ENCODE measurements at places on chromosomes 2 and 18.
A peak's percentile ranks its signal among the peaks of the same experiment; 100 is the strongest.

DNA sequence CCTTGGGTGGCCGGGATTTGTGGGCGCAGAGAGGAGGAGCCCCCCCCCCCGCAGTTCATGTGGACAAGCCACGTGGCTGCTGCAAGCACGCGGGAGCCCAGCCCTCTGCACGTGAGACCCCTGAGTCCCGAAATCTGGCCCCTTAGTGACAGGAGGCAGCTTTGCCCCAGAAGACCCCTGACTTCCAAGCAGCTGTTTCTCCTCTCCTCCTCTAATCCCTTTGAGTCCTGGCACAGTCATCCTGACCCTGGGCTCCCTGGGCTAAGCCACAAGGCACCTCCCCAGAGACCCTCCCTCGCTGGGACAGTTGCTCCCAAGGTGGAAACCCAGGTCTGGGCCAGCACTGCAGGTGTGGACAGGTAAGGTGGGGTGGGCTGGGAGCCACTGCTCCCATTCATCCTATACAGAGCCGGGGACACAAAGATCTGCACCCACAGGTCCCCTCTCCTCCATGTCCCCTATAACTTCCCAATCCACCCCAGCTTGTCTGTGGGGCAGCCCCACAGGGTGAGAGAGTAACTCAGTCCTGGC, 923 bp downstream of the TEKT4 start:
- no peak for DNase-seq

DNA sequence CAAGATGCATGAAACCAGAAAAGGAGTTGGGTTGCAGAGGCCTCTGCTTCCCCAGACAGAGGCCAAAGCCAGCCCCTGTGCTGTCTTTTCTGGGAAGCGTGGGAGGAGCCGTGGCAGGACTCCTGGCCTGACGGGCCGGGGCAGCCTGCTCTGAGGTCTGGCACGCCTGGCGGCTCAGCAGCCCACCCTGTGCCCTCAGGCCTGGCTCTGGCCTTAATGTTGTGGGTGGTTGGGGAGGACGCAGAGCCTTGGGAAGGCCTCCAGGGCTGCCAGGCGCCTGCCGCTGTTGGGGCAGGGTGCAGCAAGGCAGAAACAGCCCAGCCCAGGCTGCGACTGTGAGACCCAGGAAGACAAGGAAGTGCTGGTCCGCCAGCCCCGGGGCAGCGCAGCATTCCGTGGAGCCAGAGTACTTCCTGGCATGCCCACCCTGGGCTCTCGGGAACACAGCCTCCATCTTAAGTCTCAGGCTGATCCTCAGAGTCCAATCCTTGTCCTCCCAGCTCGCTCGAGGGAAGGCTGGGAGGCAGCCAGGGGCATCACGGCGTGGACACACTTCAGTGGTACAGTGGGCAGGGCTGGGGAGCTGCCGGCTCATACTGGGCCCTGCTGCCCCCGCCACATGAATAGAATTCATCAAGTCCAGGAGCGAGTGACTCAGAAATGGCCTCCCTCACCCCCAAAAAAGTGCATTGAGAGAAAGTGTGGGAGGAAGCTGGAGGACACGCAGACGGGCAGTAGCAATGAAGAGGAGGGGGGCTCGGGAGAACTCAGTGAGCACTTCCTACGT, 72.6 kb downstream of the EMX1 start:
- DNase-seq, result no peak

DNA sequence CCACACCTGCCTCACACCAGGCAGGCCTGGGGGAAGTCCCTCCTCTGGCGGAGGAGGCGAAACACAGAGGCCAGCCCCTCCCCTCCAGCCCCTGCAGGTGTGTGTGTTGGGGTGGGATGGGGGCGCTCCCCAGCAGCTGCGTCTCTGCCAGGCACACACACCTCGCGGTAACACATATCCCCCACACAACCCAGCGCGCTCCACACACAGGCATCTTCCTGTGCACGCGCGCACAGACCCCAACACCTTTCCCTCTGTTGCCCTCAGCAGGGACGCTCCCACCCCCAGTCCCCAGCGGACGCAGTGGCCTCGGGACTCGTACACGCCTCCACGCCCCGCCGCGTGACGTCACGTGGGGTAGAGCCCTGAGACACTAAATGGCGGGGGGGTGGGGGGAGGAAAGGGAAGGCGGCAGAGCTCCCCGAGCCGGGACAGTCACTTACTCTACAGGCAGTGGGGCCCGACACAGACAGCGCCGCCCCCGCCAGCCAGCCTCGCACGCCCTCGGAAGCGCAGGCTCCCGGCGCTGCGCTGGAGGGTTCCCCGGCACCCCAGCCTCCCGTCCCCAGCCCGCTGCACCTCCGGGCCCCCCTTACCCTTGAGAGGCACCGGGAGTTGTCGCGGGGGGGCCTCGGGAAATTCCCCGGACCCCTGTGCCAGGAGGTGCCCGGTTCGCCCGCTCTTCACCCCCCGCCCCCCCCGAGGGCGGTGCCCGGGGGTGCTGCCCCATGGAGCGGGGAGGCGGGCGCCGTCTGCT, at the start of gene WNT10A:
Gene WNT10A (plus strand): TSS at position 751 of the 757 bp plus-strand sequence. CDS start 144 bp downstream, outside the sequence.
- DNase-seq, result peak; percentile 61

GRCh38 chr18:79627750-79628294, 51.8 kb upstream of the CTDP1 start:
- DNase-seq, result no peak

GRCh38 chr2:96109361-96109680, 7.0 kb downstream of the ADRA2B start:
- no peak for DNase-seq

- no peak for DNase-seq
Measured at GRCh38 chr2:198587240-198587639, 782.8 kb downstream of the PLCL1 start.

DNA sequence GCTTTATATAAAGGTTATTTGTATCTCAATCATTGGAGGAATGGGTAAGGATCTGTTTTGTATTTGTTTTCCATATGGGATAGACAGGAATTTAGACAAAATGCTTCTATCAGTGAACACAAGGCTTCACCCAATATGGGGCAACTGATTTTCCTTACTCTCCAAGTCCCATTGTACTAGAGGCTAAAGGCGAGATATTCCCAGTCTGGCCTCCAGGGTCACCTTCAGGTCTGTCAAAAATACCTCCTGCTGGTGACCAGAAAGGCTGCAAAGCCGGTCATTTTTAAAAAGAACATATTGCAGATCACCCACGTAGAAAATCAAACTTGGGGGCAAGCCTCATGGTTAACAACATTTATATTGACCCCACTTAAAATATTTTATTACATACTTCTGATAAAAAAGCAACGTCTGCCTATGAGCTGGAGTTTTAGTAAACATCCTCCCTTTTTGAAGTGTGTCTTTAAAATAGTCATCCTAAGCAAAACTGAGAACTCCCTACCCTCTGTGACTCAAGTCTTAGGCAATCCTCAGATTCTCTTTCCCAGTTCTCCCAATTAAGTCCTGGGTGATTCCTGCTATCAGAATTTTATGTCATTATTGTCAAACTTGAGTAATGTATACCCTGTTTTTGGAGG, 276.6 kb downstream of the MREG start:
- DNase-seq, result no peak

GRCh38 chr2:19635951-19636510, 265.8 kb downstream of the TTC32 start:
- DNase-seq, result no peak

DNA sequence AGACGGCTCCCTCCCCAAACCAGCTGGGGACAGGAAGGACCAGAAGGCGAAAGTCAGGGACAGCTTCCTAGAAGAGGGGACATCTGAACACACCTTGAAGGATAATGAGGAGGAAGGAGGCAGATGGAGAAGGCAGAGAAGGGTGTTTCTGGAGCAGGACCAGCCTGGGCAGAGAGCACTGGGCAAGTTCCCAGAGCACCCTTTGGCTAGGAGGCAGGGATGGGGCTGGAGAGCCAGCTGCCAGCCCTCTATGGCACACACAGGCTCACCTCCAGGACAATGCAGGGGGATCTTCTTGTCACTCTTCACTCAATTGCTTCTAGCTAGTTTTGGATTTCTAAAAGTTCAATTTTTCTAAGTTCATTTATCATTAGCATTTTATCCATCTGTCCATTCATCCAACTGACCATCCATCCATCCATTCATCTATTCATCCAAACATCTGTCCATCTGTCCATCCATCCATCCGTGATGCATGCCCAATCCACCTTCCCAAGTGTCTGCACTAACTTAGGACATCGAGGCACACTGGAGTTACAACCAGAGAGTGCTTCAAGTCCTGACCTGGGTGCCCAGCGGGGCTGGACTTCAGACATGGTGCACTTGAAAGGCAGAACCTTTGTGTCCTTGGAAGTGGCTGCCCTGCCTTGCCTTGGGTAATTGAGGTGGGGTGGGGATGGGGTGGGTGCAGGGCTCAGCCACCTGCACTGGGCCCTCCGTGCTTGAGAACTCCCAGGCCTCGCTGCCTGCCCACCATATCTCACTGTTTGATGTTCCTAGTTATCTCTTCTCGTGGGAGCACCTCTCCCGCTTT, 42.5 kb downstream of the INHBB start:
- DNase-seq, result peak; percentile 17

DNA sequence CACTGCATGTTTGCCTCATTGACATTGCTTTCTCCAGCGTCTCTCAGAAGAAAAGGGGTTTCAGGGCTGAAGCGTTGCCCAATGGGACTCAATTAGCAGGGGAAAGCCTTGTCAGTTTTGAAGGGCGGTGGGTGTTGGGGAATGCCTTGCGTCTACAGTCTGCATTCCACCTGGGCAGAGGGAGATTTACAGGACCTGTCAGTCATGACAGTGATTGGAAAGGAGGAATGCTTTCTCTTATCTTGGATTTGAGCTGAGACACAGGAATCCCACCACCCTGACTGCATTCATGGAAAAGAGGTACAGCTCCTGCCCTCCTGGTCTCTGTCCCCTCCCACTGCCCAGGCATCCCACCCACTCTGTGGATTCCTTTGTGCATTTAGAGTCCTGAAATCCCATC, 123.9 kb downstream of the ACKR3 start:
- no peak for DNase-seq

- no peak for DNase-seq
Measured at GRCh38 chr2:98078701-98079100, 8.3 kb upstream of the VWA3B start.

DNA sequence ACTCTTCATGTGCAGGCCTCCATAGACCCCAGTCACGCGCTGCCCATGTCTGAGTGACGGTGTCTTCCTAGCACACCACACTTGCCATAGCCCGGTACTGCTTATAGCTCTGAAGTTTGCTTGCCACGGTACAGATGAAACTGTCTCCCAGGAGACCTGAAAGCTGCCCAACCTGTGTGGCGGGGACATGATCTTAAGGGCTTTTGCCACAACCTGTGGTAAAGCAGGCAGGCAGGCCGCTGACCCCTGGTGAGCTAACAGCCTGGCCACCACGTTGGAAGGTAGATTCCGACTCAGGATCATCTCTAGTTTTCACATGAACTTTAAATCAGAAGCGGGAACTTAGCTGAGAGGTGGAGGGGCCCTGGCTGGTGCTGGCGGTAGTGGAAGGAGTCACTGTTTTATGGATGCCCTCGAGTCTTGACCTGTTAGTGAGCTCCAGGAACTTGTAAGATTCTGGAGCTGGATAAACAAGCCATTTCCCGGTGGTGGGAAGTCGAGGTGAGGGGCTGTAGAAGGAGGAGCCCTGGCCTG, 153.3 kb downstream of the ZNF236 start:
- DNase-seq, result no peak

GRCh38 chr2:71361631-71362030, 30.0 kb downstream of the ZNF638 start:
- DNase-seq, result no peak

GRCh38 chr2:26195040-26195984, 22.4 kb downstream of the GAREM2 start:
- DNase-seq, result no peak

DNA sequence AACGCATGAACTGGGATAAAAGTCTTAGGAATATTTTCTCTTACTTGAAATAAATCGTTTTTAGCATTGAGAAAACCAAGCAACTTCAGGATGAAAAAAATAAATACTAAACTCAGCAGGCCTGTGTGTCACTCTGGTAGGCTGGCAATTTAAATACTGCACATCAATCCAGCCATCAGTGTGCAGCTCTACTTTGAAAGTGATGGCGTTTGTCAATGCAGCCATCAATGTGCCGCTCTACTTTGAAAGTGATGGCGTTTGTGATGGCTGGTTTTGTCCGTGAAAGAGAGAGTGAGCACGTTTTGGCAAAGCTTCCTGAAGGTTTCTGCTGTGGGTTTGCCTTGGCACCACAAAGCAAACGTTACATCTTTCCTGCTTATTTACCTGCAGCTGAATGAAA, 543.5 kb upstream of the SALL3 start:
- no peak for DNase-seq

DNA sequence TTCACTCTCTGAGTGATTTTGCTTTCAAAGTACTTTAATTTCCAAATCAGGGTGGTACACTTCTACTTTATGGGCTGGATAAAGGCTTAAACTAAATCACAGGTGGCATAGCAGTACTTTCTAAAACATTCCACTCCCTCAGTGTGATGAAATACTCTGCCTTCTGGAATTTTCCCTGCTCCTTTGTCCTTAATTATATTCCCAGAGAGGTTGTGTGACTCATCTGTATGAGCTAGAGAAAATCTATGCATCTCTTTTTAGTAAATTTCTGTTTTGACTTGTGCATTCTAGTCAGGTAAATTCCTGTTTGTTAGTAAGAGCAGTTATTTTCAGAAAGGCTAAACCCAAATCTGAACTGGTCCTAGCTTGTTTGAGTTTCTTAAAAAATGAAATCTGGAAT, 29.0 kb upstream of the PLA2R1 start:
- DNase-seq, result no peak

DNA sequence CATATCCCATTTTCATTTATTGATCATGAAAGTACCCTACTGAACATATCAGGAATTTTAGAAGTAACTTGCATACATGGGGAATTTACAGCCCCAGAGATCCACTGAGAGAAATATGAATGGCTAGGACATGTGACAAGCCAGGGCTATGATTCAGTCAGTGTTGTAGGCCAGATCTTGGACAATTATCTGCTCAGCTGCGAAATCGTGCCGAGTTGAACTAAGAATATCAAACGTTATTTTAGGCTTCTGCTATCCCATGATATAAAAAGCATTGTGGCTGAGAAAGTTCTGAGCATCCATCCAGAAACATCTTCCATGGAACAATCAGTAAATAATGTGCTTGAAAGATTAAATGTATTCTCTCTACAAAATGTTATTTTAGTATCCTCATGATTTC, 85.7 kb upstream of the UNC80 start:
- no peak for DNase-seq

- no peak for DNase-seq
Measured at GRCh38 chr18:58887613-58887963, 22.9 kb downstream of the ZNF532 start.

DNA sequence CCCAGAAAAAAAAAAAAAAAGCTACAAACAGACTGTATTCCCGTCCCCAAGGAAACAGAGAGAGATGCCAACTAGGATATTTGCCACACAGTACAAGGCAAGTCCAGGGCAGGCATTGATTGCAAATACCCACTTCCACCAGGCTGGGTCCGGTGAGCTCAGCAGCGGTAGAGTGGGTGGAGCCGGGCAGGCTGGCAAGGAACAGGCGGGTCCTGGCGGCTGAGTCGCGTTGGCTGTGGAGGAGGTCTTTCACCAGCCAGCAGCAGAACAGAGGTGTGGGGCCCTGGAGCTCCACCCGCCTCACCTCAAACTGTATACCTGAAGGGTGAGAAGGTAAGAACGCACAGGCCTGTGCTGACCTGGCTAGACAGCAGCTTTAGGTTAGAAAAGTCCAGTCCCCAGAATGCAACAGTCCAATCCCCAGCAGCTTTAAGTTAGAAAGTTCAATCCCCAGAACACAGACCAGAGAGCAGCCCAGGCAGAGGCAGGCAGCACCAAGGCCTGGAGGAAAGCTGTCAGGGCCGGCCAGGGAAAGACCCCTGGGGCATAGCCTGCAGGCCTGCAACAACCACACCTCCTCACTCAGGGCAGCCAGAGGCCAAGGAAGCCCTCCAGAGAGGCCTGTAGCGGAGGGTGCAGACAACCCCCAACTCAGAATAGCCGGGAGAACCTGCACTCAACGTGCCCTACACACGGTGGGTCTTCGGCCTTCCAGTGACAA, 21.9 kb upstream of the MTERF4 start:
- DNase-seq, result peak; percentile 29

Measured in activated naive CD4-positive, alpha-beta T cell treated with anti-CD3 and anti-CD28 coated beads, Interleukin-2, amount 10 ng/mL, durations not matched to agents 7 days and 5 days (primary cell).